ENCODE measurements at places on chromosomes 11 and 22.

GRCh38 chr11:70307176-70307575, 36.7 kb downstream of the PPFIA1 start:
- DNase-seq: no peak

GRCh38 chr11:82718307-82718706, 15.4 kb downstream of the FAM181B start:
- DNase-seq: no peak

GRCh38 chr11:121550247-121551030, 97.7 kb upstream of the SORL1-AS1 start:
- no peak for DNase-seq

- no peak for DNase-seq
Measured at GRCh38 chr11:48106166-48106565, 110.4 kb upstream of the OR4B1 start.

DNA sequence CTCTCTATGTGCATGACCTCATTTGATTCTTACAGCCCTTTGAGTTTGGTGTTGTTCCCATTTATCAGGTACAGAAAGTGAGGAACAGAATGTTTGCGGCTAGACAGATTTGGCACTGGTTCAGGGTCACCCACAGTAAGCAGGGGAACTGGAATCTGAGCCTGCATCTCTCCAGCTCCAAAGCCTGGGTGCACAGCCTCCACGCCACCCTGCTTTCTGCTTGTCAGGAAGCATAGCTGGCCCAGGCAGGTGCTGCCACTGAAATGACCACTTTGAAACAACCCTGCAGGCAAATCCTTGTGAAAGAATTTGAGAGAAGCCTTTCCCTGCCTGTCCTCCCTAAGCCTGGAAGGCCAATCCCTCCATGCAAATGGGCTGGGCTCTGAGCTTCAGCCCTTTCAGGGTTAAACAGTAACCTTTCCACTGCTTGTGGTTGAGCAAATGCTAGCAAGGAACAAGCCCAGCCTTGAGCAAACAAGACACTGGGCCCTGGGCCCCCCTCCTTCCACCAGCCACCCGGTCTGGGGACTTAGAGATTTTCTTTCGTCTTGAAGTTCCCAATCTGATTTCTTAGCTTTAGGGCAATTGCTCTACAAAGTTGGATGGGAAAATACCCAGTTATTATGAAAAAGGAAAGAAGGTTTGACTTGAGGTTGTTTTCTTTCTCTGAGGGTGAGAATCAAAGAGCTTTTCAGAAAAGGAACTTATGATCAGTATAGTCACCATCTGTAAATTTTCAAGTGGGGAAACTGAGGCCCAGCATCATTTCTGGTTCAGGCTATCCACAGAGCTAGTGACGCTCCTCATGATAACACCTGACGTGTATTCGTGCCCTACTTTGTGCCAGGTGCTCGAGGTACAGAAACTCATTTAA, 19.4 kb downstream of the EHF start:
- DNase-seq: no peak

DNA sequence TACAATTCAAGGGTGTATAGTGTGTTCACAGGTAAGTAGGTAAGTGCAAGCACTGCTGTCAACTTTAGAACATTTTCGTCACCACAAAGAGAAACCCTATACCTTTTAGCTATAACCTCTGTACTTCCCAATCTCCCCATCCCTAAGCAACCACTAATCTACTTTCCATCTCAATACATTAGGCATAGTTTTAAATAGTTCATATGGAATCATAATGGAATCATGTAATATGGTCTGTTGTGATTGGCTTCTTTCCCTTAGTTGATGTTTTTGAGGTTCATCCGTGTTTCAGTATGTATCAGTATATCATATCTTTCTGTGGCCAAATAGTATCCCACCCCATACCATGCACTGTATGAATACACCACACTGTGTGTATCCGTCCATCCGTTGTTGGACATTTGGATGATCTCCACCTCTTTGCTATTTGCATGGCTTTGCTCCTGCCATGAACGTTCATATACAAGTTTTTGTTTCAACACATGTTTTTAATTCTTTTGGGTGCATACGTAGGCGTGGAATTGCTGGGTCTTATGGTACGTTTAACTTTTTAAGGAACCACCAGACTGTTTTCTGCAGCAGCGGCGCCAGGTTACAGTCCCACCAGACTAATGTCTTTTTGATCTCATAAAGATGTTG, 27.7 kb upstream of the OPCML start:
- DNase-seq: no peak

GRCh38 chr22:47552024-47552423, 789.6 kb downstream of the TBC1D22A start:
- DNase-seq: no peak

All from NCI-H1417 treated with DMSO at 0.1 percent for 48 hours (cell line).